Fibroblast of the aortic adventitia (primary cell): ENCODE measurements at places on chromosomes 4 and X.

DNA sequence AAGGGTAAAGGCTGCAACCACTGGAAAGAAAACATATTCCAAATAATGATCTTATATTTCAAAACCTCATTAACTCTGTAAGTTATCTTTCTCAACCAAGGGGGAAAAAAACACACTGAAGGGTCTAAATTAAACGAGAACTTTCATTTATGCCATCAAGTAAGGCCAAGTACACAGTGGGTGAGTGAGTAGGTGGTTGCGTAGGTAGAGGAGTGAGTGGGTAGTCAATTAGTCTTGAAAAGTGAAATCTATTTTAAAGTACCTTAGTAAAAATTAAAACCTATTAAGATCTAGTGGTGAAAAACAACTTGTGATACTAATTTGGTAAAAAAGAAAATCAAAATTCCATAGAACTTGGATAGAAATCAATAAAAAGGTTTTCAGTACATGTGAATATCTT, 3.5 kb downstream of the CASK start:
- no peak for DNase-seq

GRCh38 chrX:47936224-47936939, 67.4 kb downstream of the ZNF182 start:
- no peak for DNase-seq

DNA sequence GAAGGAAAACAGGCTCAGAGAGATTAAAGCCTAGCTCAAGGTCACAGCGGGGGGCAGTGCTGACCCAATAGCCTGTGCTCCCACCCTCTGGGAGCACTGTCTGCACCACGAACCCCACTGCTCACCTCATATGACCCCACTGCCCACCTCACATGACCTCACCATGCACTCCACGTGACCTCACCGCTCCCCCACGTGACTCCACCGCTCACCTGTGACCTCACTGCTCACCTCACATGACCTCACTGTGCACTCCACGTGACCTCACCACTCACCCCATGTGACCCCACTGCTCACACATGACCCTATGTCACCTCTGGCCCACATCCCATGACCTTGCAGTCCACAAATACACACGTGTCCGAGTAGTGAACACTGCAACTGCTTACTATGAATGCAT, 55.4 kb downstream of the ACOX3 start:
- DNase-seq: no peak

DNA sequence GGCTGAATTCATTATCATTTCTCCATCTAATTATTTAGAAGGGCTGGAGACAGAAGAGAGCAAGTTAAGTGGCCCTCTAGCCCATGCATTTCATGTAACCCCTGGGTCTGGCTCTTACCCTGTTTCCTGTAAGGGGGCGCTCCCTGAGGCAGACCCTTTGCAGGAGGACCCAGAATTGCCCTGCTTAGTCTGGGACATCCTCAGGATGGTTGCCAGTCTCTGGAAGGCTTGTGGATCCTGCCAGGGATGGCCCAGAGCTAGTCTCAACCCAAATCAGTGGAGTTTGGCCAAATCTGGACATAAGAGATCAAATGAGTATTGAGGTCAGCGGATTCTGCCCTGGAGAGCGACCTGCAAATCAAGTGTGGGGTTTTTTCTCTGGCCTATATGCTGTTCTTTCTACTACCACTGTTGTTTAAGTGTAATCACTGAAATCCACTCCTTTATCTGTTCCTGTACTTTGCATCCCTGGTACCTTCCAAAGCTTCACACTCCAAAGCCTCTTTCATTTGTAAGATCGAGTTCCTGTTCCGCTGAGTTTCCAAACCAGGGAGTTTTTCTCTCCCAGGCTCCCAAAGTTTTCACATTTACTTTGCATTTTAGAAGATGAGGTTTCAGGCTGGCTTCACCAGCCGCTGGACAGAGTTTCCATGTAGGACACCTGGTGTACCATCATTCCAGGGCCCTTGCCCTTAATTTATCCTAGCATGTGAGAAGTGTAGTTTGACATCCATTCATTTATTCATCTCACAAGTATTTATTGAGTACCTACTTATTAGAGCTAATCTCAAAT, 6.3 kb downstream of the KLF3 start:
- DNase-seq: no peak

DNA sequence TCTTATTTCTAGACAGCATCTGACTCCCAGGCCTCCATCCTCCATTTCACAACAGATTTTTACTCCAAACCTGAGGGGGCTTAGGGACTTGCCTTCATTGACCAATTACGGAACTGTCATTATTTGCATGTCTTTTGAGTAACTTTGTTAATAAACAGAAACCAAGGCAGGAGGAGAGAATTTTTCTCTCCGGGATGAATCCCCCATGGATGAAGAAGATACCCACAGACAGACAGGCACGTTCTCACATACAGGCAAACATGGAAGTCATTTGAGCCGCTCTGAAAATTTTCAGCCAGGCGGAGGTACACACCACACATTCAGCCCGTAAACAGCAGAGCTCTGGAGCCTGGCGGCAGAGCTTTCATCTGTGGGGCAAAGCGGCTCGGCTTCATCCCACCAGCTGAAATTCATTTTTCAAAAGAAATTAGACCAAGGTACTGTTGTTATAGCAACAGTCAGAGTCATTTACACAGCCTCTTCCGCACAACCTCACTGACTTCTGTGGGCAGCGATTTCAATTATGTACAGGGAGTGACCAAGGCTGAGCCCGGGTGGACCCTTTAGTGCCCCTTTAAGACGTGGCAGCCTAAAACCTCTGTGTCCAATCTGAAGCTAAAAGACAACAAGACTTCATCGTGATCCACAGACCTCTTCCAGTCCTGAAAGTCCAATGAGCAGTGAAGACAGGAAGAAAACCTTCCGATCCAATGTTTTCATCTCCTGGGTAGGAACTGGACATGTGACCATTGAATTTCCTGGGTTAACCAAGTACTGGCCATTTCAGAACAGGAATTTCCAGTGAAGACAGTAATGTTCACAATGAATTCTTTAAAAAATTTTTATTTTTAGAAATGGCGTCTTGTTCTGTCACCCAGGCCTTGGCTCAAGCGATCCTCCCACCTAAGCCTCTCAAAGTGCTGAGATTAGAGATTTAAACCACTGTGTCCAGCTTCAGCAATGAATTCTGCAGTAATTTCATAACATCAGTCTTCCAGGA, 237.0 kb downstream of the MGST2 start:
- DNase-seq: no peak

DNA sequence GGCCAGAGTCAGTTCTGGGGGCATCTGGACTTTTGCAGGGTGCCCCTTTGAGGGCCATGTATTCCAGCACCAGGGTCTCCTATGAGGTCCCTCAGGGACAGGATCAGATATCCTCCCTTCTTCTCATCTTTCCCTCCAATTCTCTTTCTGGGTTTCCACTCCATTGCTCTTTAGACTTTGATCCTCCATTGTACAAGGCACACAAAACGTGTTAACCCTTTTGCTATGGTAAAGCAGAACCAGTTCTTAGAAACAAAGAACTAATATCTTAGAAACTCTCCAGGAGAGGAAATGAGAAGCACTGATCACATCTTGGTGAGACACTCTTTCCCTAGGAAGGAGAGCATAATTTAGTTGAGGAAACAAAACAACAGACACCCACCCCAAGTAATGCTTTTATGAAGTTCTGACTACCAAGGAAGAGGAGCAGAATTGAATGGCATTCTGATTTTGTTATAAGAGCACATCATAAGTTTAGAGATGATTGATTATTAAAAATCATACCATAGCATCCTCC, 200.7 kb upstream of the NPY2R start:
- peak; percentile 35 for DNase-seq

DNA sequence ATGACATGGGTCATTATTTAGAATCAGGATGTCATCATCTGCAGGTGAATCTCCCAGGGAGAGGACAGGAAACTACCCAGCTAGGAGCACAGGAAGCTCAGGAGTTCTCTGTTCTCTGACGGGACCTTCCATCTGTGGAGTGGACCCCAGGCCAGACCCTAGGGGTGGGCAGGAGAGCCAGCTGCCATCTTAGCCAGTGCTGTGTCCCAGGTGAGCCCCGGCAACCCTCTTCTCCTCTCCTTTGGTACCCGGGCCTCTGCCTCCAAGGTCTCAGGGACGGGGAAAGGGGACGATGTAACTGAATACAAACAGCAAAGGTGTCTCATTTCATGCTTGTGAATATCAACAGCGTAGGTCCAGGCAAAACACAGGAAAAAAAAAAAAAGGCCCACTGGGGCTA, 48.5 kb downstream of the C4orf50 start:
- DNase-seq: no peak

DNA sequence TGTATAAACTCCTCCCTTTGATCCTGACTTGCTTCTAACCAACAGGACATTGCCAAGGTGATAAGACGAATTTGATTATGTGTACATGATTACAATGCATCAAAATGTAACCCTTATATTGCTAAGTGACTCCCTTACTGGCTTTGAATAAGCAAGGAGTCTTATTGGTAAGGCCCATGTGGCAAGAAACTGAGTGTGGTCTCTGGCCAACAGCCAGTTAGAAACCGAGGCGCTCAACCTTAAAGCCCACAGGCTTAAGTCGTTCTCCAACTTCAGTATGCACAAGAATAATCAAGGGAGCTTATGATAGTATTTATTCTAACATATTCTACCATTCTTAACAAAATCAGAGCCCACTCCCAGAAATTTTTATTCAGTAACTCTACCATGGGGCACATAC, 374.2 kb upstream of the F9 start:
- no peak for DNase-seq

DNA sequence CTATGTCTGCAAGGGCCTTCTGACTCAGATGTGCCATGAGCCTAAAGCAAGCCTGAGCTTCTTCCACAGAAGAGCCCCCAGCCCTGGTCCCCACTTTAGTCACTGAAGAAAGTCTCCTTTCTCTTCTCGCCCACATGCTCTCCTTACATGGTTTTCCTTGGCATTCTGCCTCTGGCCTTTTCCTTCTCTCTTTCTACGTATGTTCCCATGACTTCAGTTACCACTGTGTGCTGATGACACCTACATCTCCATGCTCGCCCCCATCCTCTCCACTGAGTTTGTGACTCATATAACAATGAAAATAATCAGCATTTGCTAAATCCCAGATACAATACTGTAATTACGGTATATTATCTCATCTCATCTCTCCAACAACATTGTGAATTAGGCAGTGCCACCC, 149.3 kb downstream of the AMMECR1 start:
- peak; percentile 54 for DNase-seq

DNA sequence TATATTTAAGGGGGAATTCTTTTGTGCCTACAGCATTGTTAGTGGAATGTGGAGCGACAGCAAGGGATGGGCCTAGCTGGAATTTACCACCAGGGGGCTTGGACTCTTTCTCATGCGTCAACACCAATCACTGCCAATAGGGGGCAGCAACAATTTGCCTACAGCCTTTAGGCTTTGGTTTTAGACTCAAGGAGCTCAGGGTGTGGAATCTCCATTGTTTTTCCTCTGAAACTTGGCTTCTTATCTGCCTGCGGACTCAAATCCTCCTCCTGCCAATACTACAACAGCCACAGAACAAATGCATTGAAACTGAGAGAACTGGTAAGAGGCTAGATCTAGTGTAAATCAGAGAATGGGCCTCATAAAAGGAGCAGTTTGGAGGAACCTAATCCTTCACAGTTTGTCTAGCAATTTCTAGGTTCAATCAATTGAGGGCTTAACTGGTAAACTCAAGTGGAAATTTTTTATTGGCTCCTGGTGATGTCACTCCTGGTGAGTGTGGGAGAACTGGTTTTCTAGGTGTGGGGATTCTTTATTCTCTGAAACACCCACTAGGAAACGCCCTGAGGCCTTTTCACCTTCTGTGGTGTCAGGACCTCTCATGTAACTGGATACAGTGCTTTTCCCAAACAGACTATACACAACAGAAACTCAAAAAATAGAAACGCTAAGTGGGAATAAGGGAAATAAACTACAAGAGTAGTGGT, 27.9 kb upstream of the TMSB4X start:
- peak; percentile 97 for DNase-seq

DNA sequence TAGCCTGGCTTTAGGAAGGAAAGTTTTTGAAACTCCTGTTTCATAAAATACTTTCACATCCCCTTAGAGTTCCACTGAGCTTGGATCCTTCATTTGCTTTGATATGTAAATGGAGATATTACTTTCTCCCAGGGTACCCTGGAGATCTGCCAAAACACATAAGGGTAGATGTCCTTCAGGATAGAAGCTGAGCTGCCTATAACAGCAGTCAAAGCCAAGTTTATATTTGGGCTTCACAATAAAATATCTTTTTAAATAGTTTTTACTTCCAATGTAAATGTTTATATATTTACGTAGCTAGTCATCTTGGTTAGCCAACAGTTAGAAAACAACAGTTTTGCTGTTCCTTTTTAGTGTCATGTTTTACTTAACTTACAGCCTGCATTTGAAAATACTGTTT, 742.3 kb upstream of the POU3F4 start:
- DNase-seq: no peak

DNA sequence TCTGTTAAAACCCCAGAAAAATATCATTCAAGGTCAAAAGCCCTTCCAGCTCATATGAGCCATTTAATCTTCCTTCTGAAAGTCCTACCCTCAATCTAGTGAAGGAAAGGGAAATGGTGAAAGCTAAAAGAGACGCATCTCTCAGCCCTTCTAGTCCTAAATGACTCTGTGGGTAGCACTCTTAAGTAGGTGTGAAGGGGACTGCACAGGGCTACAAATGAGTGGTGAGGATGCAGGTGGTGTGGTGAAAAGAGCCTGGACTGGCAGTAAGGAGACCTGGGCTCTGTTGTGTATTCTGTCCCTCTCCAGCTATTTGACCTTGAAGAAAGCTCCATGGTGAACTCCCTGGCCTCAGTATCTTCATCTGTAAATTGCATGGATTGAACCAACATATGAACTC, 671.8 kb upstream of the DIPK2B start:
- DNase-seq: no peak

GRCh38 chr4:76987153-76987591, 37.6 kb downstream of the SEPTIN11 start:
- DNase-seq: peak; percentile 99

DNA sequence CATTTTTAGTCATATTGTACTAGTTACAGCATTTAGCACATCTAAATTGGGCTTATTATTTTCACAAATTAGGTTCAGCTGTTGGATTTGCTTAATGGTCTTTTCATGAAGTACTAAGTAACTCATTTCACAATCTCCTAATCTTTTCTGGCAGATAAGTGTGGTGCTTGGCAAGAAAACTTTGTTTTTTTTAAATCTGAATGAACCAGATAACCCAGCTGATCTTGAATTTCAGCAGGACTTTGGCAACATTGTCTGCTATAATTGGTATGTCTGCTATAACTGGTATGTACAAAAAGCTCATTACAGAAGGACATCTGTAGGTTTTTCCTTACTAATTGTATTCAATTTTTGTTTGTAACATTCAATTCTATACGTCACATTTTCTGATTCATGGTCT, 22.7 kb downstream of the WDR19 start:
- peak; percentile 79 for DNase-seq

DNA sequence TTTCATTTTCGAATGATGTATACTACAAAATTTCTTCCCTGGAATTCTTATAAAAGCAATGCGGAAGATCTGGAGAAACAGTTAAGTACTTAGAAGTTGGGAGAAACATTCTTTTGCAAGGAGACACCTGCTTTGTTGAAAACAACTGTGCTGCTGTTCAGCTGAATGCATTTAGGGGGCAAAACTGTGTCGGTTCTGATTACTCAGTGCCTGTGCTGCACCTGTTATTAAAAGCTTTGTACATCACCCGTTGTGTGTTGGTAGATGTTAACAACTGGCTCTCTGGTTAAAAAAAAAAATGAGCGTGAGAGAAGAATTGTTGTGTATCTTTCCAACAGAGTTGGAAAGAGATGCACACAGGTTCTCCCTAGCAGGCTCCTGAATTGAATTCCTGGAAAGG, 184.1 kb upstream of the HHIP start:
- DNase-seq: no peak
